Panc1 (cell line): ENCODE measurements at places on chromosomes 4 and X.

GRCh38 chr4:121776610-121777401, 11.8 kb upstream of the SMIM43 start:
- DNase-seq: no peak

DNA sequence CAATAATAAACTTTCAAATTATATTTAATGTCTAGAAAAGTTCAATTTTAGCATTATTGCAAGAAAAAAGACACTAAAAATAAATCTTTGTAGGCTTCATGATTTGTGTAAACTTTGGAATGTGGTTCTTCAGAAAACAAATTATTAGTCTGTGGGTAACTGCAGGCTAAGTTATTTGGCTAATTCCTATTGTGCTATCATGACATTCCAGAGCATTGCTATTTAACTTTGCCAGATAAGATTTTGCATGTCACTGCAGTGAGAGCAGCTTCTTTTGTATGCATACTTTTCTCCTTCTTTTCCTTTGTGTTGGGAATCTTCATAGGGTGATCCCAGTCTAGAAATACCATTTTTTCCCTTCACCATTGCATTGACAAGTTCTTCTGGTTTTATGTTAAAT, 130.0 kb downstream of the AWAT2 start:
- no peak for DNase-seq

GRCh38 chrX:28946846-28947245, 359.6 kb downstream of the IL1RAPL1 start:
- DNase-seq: no peak

DNA sequence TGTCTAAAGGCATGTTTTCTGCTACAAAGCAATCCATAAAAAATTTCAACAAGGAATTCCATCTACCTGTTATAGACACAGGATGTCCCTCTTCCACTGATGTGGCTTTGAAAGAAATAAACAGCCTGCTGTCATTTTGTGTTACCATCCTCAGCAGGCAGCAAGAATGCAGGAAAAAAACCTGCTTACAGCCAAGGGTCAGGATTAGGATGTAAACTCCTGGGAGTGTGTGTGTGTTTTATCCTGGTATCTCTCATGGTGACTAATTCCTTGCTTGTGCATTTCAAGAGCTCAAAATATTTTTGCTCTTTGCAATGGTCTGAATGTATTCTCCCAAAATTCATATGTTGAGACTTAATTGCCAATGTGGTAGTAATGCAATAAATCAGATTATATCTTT, 28.6 kb upstream of the SFRP2 start:
- DNase-seq: no peak
